Femur (tissue), 1 donor: ENCODE measurements at places on chromosomes 3 and 15.

DNA sequence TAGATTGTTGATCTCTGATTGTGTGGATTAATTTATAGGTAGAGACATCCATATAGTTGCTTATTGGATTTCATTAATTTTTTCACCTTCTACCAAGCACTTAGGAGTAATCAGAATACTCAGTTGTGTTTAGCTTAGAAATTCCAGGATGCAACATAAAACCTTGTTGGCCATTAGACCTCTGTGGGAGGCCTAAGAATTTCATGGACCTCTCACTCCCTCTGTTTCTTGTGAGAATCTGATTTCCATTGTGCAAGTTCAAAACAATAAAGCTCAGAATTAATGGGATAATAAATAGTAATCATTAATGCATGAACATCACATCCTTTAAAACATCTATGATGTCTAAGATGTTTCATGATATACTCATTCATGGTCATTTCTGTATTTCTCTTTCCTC lies 332.4 kb downstream of the GRM7 start:
- no peak for DNase-seq

DNA sequence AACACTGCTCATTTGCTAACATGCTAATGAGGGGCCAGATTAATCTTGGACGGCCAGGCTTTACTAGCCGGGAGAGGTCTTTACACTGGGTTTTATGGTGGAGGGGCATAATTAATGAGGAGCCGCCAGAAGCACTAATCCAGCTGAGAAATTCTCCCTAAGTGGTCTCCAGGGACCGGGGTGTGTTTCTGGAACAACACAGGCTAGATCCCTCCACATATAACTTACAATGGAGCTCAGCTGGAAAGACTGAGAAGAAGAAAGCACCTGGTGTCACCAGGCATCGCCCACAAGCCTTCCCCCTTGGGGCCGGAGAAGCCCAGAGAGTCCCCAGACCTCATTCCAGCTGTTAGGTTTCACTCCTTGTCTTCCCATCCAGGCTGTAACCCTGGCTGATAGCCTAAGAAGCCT lies 127.5 kb downstream of the MEGF11 start:
- no peak for DNase-seq

GRCh38 chr15:31202953-31203352 lies 101.4 kb upstream of the TRPM1 start:
- DNase-seq, result no peak

DNA sequence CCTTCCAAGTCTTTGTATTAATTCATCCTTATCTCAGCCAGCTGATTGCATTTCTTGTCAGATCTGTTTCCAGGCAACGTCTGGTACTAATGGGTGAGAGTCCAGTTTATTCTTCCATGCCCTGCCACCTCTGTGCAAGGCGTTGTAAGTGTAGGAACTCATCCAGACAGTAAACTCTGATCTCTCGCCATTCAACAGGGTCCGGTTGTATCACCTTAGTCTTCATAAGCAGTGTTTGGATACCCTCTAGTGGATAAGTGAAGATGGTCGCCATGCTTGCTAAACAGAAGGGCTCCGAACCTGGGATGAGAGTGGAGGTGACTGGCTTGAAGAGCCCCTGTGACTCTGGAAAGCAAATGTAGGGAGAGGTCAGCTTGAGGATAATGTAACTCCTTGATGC lies 51.6 kb upstream of the CMTM7 start:
- no peak for DNase-seq

DNA sequence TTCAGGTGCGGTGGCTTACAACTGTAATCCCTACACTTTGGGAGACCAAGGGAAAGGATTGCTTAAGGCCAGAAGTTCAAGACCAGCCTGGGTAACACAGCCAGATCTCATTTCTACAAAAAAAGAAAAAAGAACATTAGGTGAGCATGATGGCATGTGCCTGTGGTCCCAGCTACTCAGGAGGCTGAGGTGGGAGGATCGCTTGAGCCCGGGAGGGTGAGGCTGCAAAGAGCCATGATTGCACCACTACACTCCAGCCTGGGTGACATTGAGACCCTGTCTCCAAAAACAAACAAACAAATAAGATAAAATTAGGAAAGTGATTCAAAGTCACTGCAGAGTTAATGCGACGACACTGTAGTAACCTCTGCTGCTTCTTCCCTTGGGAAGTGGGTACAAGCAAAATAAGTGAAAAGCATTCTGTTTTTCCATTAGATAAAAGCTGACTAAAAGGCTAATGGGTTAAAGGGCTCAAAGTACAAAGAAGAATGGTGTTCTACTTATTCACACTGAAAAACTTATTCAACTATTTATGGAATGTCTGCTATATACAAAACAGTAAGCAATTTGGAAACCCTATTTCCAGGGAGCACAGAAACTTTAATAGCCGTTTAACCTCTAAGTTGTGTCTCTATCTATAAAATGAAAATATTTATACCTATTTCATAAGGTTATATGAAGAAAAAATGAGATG lies 8.0 kb upstream of the RPS27L start:
- no peak for DNase-seq

DNA sequence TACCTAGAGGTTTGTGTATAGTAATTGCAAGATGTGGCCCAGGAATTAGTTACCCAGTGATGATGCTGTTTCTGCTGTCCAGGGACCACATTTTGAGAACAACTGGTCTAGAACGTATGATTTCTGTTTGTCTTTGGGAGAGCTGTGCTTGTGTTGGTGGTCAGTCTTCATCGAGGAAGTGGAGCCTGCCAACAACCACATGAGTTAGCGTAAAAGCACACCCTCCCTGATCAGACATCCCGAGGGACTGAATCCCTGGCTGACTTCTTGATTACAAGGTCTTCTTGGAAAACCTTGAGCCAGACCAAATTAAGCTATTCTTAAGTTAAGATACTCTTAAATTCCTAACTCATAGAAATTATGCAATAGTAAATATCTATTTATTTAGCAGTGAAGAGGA lies 81.7 kb upstream of the ZPLD1 start:
- no peak for DNase-seq

DNA sequence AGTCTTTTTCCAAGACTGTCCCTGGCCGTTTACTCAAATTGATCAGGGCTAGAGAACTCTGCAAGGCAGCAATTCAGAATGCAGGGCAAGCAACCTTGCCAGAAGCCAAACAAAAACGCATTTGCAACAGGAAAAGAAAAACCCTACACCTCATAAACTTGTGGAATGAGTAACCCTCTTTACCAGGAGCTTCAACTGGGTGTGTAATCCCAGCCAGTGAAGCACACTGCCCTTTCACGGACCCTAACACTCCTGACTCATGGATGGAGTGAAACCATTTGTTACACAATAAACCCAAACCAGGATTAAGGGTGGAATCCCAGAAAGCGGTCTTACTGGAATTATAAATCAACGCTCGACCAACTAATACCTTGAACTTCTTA lies 14.8 kb upstream of the LDHAL6B start:
- DNase-seq, result no peak

DNA sequence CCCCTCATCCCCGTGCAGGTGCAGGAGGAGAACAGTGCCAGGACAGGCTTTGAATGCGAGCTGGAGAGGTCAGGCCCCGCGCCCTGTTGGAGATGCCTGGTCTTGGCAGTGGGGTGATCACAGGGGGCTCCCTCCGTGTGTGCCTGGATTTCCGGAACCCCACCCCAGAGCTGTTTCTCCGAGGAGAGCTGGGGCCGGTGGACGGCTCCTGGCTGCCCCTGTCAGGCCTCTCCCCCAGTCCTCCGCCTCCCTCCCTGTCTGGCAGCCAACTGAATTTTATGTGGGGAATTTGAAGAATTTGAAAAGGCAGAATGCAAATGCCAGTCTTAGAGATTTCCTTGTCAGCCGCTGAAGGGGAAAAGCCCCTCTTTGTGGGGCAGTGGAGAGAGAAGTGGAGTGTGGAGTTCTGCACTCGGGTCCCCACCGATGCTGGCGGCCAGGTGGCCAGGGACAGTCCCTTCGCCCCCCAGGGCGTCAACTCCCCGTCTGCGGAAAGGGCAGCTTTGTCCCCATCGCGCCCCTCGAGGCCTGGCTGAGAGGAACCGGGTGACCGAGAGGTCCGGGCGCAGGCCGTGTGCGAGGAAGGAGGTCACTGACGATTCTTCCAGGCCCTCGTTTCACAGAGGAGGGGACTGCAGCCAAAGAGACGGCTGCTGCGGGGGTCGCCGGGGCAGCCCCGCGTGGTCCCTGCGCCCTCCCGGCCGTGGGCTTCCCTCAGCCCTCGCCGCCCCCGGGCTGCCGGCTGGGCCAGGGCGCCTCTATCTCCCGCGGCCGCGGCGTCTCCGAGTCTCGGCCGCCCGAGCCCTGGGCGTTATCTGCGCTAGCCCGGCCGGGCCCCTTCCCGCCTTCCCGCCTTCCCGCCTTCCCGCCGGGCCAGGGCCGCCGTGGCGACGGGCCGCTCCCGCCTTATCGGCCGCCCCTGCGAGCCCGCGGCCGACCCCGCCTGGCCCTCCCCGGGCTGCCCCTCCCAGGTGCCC lies 56.0 kb upstream of the LCTL start:
- DNase-seq, result peak; percentile 62

GRCh38 chr3:117912352-117912751 lies 1122.3 kb downstream of the IGSF11 start:
- no peak for DNase-seq

DNA sequence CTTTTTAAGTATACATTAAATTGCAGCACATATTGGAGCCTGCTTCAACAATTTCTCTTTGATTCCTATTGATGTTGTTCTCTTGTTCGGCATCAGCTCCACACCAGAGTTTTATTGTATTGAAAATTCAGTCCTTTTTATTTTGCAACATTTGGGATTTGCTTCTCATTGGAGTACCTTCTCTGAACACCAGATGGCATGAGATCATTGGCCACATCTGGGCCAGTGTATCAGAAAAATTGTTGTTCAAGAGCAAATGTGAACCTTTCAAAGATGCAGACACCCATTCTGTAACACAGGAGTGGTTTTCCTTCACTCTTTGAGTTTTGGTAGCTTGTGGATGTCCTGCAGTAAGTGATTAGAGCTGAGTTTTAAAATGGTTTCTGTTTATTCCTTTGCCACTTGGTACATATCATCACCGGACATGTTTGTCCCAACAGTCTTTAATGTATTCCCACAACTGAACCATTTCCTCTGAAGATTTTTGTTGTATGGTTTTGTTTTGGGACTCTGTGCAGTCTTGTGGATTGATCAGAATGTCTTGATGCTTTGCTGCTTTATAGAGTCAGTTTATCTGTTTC lies 96.1 kb downstream of the MCTP2 start:
- DNase-seq, result no peak

DNA sequence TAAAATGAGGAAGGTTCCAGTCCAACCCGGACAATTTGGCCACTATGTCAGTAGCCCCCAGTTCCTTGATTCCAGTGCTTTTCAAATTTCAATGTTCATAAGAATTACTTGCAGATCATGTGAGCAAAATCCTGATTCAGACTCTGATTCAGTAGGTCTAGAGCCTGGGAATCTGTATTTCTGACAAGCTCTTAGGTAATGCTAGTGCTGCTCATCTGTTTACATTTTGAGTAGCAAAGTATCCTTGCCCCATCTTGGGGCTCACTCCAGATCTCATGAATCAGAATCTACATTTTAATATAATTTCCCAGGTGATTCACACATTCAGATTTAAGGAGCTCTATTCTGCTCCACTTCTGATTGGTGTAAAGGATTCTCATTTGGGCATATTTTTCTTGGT lies 142.0 kb downstream of the NAALADL2 start:
- no peak for DNase-seq

DNA sequence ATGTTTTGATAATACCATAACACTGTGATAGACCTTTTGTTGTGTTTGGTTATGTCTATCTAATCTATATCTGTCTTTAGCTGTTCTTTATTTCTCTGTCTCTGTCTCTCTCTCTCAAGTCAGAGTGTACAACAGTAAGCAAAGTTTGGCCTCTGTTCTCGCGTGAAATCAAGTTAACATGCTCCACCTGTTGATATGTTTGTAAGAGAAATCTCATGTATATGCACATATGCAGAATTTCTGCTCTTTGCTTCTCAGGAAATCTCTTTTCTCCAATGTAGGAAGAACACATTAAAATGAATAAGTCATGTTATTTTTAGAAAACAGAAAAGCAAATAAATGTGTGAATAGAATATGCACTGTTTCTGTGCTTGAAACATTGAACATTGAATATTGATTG lies 425.5 kb upstream of the SEMA6D start:
- DNase-seq, result no peak

- no peak for DNase-seq
Observed at GRCh38 chr15:100602823-100603393, 519 bp downstream of the ASB7 start.

DNA sequence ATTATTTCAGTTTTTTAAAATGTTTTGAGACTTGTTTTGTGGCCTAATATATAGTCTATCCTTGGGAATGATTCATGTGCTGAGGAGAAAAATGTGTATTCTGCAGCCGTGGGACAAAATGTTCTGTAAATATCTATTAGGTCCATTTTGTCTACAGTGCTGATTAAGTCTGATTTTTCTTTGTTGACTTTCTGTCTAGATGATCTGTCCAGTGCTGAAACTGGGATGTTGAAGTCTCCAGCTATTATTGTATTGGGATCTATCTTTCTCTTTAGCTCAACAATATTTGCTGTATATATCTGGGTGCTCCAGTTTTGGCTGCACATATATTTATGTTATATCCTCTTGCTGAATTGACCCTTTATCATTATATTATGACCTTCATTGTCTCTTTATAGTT lies 85.2 kb downstream of the UBE2E2 start:
- DNase-seq, result no peak
